ENCODE measurements at places on chromosomes 3 and 15.

DNA sequence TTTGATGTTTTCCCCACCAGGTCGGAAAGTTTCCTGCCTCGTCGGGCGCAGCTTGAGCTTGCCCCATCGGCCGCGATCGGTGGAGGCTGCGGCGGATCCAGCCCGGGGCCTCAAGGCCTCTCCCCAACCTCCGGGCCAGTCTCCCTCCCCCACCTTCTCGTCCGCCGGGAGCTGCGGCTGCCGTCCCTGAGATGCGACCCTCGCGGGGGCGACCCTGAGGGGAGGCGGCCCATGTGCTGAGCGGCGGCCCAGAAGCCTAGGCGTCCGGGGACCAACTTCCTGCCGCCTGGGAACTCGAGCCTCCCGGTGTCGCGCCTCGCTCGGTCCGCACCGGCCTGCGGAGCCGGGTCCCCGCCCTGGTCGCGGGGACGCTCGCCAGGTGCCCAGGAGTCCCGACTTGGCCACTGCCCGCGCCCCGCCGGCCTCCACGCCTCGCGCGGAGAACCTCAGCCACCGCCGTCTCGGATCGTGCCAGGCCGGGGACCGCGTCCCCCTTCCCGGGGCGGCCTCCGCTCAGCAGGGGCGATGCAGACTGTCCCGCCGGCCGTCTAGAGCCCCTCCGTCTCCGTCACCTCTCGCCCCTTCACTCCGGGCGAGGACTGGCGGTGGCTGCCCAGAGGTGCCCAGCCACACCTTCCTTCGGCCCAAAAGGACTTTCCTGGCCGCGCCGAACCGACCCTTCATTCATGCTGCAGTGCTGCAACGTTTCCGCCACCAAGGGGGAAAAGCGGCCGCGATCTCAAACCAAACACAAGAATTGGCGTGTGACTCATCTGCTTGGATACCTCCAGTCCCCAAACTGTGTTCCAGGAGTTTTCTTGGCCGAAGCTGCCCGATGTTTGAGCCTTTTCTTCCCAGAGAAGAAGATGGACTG lies 656 bp downstream of the SLMAP start:
- DNase-seq, result peak; percentile 75

GRCh38 chr15:45862034-45862433 lies 227.2 kb downstream of the SQOR start:
- no peak for DNase-seq

DNA sequence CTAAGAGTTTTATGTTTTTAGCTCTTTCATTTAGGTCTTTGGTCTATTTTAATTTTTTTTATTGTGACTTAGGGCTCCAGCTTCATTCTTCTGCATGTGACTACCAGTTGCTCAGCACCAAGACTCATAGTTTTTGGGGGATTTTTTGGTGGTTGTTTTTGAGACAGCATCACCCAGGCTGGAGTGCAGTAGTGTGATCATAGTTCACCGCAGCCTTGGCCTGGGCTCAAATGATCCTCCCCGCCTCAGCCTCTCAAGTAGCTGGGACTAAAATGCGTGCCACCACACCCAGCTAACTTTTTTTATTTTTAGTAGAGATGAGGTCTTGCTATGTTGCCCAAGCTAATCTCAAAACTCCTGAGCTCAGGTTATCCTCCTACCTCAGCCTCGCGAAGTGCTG lies 19.4 kb downstream of the CDV3 start:
- DNase-seq, result no peak

GRCh38 chr3:23241256-23241655 lies 38.1 kb downstream of the UBE2E2 start:
- DNase-seq, result no peak

DNA sequence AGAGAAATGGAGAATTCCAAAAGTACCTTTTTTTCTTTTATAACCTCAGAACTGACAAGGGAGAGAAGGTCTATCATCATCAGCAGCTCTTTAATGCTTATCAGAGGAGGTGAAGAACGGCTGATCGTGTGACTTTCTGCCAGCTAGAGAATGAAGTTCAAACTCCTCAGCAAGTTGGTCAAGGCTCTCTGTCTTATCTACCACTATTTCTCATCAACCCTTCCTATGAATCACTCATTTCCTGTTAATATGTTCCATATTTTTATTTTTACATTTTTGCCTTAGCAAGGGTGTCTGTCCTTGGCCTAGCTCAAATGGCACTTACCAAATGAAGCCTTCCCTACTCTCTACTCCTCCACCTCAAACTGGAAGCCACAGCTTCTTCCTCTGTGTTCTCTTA lies 73.1 kb upstream of the TSPAN3 start:
- no peak for DNase-seq

- no peak for DNase-seq
Measured at GRCh38 chr3:81863756-81864155, 102.3 kb upstream of the GBE1 start.

DNA sequence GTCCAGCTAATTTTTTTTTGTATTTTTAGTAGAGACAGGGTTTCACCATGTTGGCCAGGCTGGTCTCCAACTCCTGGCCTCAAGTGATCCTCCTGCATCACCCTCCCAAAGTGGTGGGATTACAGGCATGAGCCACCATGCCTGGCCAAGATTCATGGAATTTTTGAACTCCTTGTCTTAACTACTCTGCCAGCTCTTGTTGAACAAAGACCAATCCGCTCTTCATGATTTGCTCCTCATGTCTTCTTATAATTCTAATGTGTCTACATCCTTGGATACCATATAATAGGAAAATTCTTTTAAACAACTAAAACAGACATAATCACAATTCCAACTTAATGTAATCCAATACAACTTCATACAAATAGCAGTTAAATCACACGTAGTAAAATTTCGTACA lies 21.3 kb downstream of the UBA5 start:
- DNase-seq, result no peak

- no peak for DNase-seq
Measured at GRCh38 chr3:124202754-124203153, 210.8 kb upstream of the ROPN1 start.

- DNase-seq, result peak; percentile 64
Measured at GRCh38 chr3:12479919-12480427, 4.3 kb upstream of the TSEN2 start.

- DNase-seq, result no peak
Measured at GRCh38 chr3:59783468-59783988, 733.7 kb upstream of the CFAP20DC start.

- DNase-seq, result no peak
Measured at GRCh38 chr15:31815411-31816155, 214.7 kb upstream of the CHRNA7 start.

- no peak for DNase-seq
Measured at GRCh38 chr15:75158402-75158801, 43.3 kb upstream of the C15orf39 start.
